T-cell (primary cell): ENCODE measurements at places on chromosomes 16 and 17. TPM values are rescaled to one million over a fixed set of nuclear protein-coding genes. Genes with fewer than 3 reads are reported as not detected.

Gene SCARF1
- 1.6 TPM for total RNA-seq

Gene EVPLL
- total RNA-seq, result not detected

Gene CDH15
- 0.19 TPM for total RNA-seq

Gene KRTAP9-4
- total RNA-seq, result not detected

Gene GP1BA
- total RNA-seq, result not detected

Gene TNFSF13
- total RNA-seq, result 5.2 TPM

Gene OR3A3
- total RNA-seq, result not detected

Gene OR1A1
- not detected for total RNA-seq

Gene PKMYT1
- 1.7 TPM for total RNA-seq

Gene ATP1B2
- not detected for total RNA-seq

- no peak for DNase-seq
Measured at GRCh38 chr16:54291656-54292487, 5.3 kb upstream of the IRX3 start.

DNA sequence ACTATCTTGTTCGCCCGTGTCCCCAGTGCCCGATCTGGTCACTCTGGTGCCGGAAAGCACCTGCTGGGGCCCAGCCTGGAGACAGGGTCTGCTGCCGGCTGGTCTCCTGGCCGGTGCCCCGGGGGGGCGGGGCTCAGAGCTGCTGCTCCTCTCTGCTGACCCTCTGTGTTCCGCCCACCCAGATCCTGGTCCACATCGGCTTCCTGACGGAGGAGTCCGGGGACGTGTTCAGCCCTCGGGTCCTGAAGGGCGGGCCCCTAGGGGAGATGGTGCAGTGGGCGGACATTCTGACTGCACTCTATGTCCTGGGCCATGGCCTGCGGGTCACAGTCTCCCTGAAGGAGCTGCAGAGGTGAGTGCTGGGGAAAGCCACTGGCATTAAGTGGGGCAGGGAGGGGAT is 37.6 kb downstream of the MGAT5B start:
- DNase-seq, result no peak

GRCh38 chr17:9971991-9972390 is 66.9 kb upstream of the RCVRN start:
- DNase-seq, result no peak

DNA sequence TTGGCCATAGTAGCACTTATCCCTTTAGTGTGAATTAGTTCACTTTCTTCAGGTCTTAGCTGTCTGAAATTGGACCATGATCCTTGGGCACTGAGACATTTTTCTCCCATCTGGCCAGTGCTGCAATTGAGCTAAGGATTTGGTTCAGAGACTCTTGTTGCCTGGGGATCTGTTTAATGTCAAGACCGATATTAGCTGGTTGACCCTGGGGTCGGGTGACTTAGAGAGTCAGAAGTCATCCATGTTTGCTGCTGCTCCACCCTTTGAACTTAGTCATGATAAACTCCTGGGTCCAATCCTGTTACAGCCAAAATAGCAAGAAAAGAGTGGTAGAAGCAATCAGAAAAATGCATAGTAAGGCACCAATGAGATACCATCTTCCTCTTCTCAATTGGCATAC is 45.8 kb upstream of the TOX3 start:
- DNase-seq, result no peak

- peak; percentile 22 for DNase-seq
Measured at GRCh38 chr16:57091975-57092785, at the start of gene CPNE2. TSS of gene CPNE2 (plus strand) at chr16:57092583. CDS start at chr16:57110743, 18,160 bp downstream.

DNA sequence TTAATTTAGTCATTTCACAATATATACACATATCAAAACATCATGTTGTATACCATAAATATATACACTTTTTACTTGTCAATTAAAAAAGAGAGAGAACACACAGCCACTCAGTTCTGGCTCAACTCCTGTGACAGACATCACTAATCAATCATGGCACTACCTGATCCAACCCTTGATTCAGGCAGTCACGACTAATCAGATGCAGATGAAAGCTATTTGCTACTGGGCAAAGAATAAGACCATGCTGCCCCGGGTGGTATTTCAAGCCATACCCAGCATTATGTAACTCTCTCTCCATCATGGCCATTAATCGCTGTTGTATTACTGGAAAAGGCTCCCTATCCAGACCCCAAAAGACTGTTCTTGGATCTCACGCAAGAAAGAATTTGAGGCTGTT is 345.7 kb downstream of the HAPSTR1 start:
- DNase-seq, result no peak

DNA sequence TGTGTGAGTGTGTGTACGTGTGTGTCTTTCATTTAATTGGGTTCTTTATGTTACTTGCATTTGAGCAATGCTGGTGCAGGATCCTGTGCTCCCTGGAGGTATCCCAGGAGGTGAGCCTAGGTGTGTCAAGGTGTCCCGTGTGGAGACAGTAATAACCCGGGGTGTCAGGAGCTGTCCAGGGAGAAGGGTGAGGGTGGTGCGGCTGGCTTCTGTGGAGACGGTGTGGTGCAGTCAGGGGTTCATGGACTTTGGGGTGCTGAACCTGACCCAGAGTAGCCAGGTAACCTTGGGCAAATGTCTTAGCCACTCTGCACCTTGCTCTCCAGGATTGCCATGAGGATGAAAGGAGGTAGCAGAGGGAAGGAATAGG is 7.4 kb upstream of the ELAC2 start:
- no peak for DNase-seq

DNA sequence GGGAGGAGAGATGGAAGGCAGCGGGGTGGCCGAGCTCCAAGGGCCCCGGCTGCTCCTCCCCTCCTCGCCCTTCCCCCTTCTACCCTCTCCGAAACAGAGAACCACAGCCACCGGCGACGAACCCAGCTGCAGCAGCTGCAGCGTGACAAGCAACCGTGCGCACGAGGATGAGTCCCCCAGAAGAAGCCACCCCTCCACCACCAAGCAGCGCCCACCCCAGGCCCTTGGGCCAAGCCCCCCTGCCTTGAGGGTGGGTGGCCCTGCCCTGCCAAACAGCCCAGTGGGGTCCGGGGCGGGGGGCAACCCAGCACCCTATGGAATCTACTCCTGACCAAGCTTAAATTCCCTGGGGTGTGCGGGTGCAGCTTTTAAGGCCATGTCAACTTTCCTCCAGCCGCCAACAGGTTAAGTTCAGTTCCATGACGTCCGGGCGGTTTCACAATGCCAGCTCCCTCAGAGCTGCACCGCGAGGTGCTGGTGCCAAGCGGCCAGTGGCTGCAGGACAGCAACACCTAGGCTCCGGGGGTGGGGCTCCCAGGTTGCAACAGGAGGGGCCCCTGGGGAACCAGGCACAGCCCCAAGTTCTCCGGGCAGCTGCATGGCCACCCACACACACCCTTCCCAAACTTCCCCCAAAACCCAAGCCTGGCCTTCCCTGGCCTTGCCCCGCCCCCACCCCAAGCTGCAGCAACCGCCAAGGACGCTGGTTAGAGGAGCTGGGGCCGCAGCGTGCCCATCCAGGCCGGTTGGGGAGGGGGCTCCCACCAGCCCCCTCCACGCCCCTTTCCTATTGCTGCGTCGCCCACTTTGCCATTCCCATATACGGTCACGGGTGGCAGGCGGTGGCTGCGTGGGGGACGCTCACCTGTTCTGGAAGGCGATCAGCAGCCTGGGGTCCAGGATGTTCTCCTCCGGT is 2.0 kb downstream of the CBX4 start:
- peak; percentile 39 for DNase-seq

GRCh38 chr16:69116256-69116875 is 10.9 kb downstream of the HAS3 start:
- no peak for DNase-seq

DNA sequence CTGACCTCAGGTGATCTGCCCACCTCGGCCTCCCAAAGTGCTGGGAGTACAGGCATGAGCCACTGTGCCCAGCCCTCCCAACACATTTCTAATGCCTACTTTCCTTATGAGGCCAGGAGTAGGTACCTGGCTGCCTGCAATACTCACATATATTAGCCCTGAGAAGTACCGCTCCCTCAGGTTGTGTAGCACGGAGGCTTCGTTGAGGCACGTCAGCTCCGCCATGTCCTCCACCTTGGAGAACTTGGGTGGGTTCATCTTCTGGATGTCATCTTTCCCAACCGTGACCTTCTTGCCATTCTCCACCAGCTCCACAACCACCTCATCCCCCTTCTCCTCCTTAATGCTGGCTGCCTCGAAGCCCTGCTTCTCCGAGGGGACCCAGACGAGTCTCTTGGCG is 19.1 kb downstream of the MYH11 start:
- DNase-seq, result no peak

DNA sequence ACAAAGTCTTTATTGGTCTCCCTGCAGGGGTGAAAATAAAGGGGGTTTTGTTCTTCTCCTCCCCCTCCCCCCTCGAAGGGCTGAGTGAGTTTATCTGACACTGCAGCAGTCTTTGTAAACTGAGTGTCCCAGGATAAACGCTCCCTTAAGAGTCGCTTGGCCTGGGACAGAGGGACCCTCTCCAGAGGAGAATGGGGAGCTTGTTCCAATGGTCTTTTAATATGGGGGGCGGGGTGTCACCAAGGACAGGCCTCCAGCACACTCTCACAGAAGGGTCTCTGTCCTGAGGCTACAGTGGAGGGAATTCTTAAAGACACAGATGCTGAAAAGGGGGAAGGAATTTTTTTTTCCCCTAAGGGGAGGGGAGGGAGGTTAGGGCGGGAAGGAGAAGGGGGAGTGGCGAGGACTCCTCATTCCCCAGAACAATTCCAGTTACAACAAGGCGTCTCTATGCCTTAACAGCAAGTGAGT is 455.5 kb downstream of the SOX9 start:
- no peak for DNase-seq

GRCh38 chr17:37391146-37391545 is 15.4 kb downstream of the C17orf78 start:
- no peak for DNase-seq

DNA sequence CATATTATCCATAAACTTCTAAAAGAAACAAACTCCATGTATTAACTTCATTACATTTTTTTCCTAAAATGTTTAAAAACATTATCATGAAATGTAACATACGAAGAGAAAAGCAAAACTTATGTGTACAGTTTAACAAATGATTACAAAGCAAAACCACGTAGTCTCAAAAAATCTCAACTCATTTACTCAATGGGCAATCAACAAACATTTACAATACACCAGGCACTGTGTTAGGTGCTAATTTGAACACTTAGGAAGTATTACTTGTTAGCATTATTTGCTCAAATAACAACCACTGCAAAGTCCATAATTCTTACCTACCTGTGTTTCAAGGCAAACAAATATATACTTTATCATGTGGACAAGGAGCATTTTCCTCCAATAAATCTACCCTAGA is 164.9 kb downstream of the STX8 start:
- no peak for DNase-seq

DNA sequence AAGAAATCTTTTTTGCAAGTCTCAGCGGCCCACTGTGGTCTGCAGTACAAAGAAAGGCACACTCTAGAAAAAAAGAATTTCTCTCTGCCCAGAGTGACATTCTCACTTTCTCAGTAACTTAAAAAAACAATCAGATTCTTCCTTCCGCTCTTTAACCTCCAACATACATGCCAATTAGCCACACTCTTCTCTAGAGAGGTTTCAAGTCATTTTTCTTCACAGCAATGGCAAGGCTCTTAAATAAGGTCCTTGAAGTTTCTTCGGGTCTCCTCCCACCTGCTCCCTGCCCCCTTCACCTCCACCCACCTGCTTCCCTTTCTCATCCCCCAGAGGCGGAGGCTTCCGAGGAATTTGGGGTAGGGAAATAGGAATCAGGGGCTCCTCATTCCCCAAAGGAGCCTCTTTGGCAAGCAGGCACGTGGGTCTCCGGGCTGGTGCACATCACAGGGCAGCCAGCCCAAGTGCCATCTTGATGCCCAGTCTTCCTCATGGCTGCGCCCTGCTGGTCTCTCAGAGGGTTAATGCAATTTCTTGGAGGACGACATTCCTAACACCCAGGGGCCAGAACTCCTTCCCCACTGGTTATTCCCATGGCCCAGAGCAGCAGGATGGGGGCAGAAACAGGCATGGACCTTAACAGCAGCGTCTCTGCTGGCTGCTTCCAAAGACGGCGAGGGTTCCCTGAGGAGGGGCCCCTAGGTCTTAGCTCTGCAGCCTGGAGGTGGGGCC is 855 bp upstream of the MEOX1 start:
- no peak for DNase-seq

DNA sequence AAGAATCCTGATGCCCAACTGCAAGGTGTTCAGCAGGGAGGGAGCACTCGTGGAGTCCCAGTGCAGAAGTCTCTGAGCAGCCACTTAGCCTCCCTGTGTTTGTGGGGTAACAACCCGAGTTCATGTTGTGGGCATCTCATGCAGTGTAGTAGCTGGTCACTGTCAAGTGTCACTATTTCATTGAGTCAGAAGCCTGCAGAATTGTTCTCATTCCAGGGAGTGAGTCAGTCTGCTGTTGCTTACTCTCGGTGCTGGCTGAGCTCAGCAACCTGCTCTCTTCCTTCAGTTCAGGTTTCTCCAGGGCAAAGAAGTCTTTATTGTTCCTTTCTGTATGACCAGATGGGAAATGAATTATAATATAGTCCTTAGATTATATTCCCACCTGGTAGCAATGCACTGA is 24.1 kb downstream of the HMOX2 start:
- DNase-seq, result no peak

DNA sequence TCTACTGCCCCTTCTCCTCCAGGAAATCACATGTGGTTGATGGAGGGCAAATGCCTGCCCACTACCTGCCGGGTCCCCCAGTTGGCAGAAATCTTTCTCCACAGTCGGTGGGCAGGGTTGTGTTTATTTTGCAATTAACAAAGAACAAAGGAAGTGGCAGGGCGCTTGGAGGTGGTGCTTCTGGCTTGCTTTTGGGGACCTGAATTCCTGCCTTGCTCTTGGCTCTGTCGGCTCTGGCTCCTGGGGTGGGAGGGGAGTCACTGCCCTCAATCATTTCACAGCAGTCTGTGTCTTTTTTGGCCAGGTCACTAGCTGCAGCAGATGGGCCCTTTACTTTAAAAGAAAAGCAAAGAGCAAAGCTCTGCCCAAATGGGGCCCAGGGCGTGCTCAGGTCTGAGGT is 69.2 kb downstream of the C16orf78 start:
- no peak for DNase-seq

- no peak for DNase-seq
Measured at GRCh38 chr16:24670623-24671454, 58.6 kb upstream of the TNRC6A start.

DNA sequence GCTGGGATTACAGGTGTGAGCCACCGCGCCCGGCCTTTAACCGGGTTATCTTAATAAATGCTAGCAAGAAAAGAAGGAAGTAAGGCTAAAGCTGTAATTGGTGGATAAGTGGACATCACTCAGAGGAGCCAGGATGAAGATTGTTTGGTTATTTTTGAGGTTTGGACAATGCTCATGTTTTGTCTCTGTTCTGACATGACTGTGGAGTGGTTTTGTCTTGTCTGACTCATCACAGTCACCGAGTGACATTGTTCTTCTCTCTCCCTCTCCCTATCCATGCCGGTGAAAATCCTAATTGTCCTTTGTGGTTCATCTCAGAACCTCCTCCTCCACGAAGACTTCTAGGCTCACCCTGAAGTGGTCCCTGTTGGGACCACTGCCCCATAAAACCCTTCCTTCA is 23.5 kb upstream of the GRIN2A start:
- no peak for DNase-seq

DNA sequence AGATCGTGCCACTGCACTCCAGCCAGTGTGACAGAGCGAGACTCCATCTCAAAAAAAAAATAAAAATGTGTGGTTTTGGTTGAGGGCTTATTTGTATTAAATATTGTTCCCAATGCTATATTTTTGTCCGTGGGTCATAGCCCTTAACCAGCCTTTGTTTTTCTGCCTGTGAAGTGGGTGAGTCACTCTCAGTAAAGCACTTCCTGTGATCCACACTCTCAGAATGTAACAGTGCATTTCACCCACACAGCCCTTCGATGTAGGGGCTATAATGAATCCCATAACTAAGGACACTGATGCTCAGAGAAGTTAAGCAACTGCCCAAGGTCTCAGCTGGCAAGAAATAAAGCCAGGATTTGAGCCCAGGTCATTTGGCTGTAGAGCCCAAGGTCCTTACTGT is 34.7 kb upstream of the POLR3E start:
- DNase-seq, result no peak

- DNase-seq, result no peak
Measured at GRCh38 chr17:78751447-78752161, 30.5 kb downstream of the CYTH1 start.
